NCI-H1694 (cell line): ENCODE measurements at places on chromosomes 2 and 18.
A peak's percentile ranks its signal among the peaks of the same experiment; 100 is the strongest.

DNA sequence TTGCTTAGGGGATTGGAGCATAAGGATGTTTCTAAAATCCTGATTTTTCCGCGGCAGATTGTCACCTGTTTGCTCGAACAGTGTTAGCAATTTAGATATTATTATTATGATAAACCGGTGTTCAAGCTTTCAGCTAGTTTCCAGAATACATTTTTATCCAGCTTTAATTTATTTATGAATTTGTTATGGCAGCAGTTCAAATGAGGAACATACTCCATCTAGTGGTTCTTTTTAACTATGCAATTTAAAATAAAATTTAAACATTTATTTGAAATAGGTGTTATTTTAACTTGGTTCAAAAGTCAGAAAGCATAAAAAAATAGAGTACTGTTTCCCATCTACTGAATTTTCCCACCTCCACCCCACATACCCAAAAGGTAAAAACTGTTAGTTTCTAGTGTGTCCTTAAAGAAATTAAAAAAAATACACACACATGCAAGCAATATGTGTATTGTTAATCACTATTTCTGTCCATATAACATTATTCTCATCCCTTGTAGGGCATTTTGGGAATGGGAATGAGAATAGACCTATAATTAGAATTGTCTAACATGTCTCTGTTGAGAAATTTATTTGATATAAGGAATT, 23.2 kb downstream of the ACOXL start:
- no peak for DNase-seq

- DNase-seq: no peak
Measured at GRCh38 chr18:74597034-74597661, 522 bp upstream of the ZNF407 start.

DNA sequence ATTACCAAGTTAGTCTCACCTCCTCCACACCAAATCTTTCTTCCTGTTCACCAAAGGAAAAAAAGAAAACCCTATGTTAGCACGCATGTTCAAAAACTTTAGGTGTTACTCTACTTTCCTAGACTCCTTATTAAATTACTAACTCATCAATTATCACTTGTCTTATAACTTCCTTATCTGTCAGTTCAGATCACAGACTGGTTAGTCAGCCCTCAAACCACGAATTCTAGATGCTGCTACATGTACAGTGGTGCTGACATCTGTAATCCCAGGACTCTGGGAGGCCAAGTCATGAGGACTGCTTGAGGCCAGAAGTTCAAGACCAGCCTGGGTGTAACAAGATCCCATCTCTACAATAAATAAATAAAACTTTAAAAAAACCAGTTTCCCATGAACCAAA, 3.5 kb downstream of the YWHAQ start:
- DNase-seq: no peak

DNA sequence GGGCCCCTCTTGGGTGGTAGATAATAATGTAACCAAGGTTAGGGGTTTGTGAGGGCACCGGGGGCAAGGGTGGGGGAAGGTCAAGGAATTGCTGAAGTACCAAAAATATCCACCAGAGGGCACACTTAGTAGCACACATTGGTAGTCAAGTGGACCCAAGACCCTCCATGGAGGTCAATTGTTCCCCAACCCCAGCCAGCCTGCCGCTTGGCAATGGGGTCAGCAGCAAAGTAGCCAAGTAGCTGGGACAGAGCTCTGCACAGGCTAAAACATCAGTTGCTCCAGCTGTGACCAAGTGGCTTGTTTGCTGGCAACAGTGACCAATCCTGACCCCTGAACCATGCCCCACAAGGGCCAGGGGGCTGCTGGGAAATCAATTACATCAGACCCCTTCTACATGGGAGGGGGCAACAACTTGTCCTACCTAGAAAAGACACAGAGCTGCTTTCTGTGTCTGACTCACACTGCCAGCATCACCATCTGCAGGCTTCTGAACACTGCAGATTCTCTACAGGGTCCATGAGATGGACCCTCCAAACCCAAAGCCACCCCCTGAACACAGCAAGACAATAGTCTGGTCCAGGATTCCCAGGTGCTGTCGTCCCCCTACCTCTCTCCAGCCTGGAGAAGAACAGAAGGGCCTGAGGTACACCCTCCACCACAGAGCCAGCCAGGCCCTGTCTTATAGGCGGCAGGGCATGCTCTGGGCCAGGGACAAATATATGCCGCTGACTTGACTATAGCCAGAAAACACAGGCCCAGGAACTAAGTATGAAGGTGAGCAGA, 76.0 kb downstream of the EMX1 start:
- DNase-seq: no peak

GRCh38 chr2:37742286-37742685, 70.8 kb upstream of the CDC42EP3 start:
- no peak for DNase-seq

GRCh38 chr2:127012868-127013267, 94.1 kb downstream of the BIN1 start:
- no peak for DNase-seq

DNA sequence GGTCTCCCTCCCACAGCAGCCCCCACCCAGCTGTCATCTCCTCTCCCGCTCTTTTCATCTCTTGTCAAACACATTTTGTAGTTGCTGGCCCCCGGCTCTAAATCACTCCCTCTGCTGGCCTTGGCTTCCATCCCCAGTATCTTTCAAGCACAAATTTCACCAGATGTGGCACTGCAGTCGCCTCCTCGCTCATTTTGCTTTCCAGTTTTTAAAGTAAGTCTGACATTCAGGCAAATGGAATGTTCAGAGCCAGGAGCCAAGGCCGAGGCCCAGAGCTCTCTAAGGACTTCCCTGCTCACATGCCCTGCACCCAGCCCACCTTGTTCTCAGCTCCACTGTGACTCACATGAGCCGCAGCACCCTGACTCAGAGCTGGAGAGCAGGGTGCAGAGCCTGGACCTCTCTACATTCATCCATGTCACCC, 158.4 kb downstream of the GALNT14 start:
- peak; percentile 42 for DNase-seq

- DNase-seq: no peak
Measured at GRCh38 chr2:214412679-214413078, 1.8 kb downstream of the VWC2L start.

DNA sequence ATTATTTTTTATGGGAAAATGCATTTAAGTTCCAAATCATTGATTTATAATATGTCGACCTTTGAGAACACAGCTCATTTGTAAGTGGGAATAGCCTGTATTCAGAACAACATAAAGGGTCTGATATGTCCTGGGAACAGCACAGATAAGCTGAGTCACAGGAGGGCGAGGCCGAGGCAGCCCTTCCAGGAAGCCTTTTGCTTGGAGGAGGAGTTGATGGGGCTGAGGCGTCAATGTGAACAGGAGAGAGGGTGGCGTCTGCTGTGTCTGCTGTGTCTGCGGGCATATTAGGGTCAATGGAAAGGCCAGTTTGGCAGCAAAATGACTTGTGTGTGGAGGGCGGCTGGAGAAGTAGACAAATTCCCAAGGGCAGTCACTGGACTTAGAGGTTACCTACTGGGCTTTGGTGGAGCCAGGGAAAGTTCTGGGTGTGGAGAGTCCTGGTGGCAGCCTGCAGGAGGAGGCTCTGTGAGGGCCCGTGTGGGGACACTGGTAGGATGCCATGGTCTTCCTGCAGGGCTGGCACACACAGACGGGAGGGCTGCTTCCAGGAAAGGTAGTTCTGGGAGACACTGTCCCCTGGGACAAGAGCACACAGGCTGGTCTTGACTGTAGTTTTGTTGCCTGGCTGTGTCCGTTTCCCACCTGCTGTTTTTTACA, 128.1 kb downstream of the GLI2 start:
- no peak for DNase-seq

- no peak for DNase-seq
Measured at GRCh38 chr18:79309614-79310358, 85.9 kb upstream of the NFATC1 start.

GRCh38 chr18:51361130-51361860, 163.8 kb upstream of the MEX3C start:
- DNase-seq: no peak

DNA sequence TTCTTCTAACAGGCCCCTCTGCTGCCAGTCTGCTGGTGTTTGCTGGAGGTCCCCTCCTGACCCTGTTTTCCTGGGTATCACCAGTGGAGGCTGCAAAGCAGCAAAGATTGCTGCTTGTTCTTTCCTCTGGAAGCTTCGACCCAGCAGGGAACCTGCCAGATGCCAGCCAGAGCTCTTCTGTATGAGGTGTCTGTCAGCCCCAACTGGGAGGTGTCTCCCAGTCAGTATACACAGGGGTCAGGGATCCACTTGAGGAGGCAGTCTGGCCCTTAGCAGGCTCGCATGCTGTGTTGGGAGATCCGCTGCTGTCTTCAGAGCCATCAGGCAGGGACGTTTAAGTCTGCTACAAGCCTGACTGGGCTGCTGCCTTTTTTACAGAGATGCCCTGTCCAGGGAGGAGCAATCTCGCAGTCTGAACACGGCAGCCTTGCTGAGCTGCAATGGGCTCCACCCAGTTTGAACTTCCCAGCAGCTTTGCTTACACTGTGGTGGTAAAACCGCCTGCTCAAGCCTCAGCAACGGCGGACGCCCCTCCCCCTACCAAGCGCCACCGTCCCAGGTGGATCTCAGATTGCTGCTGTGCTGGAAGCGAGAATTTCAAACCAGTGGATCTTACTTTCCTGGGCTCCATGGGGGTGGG, 29.9 kb downstream of the CHCHD5 start:
- no peak for DNase-seq

DNA sequence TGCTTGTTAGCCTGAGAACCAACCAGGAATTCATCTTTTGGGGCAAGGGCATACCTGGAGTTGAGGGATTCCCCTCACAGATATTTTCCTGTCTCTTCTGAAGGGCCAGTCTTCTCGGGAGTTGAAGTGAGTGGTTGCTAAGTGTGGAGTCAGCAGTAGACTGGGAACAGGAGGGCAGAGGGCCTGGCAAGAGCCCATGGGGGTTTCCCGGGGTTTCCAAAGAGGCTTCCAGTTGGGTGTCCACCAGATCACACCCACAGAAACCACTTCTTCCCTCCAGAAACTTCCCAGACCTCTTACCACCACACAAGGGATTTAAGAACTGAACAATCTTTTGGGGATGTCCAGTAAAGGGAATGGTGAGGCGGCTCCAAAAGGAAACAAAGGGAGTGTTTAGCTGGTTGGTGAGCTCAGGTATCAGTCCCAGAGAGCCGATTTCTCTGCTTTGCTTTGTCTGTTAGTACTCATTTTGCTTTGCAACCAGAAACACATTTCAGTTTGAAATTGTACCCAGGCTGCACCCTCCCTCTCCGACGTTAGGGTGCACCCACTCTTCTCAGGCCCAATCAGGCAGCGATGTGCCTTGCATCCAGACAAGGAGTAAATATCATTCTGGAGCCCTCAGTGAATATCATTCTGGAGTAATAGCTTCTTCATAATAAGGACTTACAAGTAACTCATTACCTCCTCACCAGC, 47.5 kb upstream of the SPATS2L start:
- no peak for DNase-seq

DNA sequence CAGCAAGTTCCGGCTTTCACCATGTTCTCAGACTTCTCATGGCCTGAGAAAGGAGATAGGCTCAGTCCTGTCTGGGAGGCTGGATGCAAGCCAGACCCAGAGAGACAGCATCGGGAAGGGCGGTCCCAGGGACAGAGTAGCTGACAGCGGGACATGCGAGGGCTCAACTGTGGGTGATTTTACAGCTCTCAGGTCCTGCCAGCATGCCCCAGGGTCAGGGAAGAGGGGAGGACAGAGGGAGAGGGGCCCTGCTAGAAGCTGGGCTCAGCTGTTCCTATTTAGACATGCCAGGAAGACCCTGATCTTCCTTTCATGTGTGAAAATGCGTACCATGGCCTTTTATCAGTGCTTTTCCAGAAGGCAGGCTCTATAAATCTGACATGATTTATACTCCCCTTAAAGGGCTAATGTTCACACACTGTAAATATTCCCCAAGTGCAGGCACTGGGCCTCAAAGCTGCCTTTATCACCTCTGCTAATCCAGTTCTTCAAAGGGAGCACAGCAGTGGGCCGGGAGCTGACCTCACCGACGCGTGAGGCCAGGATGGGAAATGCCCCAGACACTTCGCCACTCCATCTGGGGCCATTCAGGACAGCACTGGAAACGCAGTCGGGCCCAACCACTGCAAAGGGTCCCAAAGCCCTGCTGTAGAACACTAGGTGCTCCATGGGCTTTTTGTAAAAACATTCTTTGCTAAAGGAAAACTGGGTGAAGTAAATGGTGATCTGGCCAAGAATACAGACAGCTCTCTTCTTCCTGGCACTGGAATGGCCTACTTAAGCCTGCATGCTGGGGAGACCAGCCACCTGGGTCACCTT, 96.1 kb upstream of the LMAN1 start:
- no peak for DNase-seq

- DNase-seq: no peak
Measured at GRCh38 chr18:3256693-3257626, 5.0 kb upstream of the MYL12B start.

GRCh38 chr2:42092084-42092996, 44.5 kb downstream of the PKDCC start:
- DNase-seq: no peak

GRCh38 chr2:128421861-128422311, 103.2 kb upstream of the HS6ST1 start:
- DNase-seq: no peak

DNA sequence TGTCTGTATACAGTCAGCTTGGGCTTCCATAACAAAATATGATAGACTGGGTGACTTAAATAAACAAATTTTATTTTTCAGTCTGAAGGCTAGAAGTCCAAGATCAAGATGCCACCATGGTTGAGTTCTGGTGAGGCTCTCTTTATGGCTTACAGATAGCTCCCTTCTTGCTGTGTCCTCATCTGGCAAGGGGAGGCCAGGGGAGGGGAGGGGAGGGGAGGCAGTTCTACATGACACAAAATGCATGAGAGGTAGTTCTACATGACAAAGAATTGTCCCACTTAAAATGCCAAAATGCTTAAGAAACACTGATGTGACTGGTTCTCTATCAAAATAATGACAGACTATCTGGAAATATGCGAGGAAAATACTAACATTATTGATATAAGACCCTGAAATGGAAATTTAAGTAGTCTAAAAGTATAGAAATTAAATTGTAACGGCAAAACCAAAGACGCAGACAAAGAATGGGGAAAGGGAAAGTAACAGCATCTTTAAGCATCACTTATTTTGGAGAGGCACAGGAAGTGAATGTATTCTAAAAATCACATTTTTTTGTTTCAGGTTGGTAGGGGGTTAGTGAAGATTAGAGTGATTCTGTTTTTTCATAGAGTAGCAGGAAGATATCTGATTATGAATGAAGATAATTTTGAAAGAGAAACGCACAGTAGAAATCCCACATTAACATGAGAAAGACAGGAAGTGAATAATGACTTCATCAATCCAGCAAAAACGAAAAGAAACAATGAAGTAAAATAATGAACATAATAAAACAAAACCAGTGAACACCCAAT, 131.4 kb downstream of the STRN start:
- DNase-seq: no peak

GRCh38 chr2:192513575-192513974, 318.8 kb upstream of the TMEFF2 start:
- no peak for DNase-seq

GRCh38 chr18:58991167-58991798, 126.6 kb downstream of the ZNF532 start:
- no peak for DNase-seq

GRCh38 chr2:40485318-40485717, 33.4 kb upstream of the SLC8A1 start:
- no peak for DNase-seq

GRCh38 chr2:72914206-72914559, 3.1 kb upstream of the EMX1 start:
- no peak for DNase-seq

- DNase-seq: no peak
Measured at GRCh38 chr18:63775166-63775730, at the start of gene SERPINB7. Gene SERPINB7, plus strand, starts transcription at chr18:63775418. Its CDS starts 6,955 bp downstream, at chr18:63782373.

- DNase-seq: no peak
Measured at GRCh38 chr2:98009887-98010760, 14.4 kb upstream of the TMEM131 start.

- DNase-seq: peak; percentile 81
Measured at GRCh38 chr2:1769703-1770422, 25.5 kb upstream of the PXDN start.

- DNase-seq: no peak
Measured at GRCh38 chr18:395456-396250, 104.8 kb downstream of the COLEC12 start.
